ENCODE measurements at places on chromosomes 4 and X.

GRCh38 chr4:123516576-123516975 lies 120.0 kb downstream of the SPRY1 start:
- no peak for DNase-seq

DNA sequence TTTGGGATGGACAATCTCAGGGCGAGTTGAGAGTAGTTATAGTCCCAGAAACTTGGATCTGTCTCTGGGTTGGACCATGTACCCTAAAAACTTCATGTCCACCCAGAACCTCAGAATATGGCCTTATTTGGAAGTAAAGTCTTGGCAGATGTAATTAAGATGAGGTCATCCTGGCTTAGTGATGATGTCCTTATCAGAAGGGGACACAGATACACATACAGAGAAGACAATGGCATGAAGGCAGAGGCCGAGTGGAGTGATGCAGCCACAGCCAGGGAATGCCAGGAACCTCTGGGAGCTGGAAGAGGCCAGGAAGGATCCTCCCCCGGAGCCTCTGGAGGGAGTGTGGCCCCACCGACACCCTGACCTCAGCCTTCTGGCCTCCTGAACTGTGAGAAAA lies 61.2 kb upstream of the STX18 start:
- no peak for DNase-seq

GRCh38 chr4:155907556-155907955 lies 4.1 kb downstream of the TDO2 start:
- no peak for DNase-seq

- DNase-seq, result no peak
These were observed 27.7 kb downstream of the FNIP2 start for GRCh38 chr4:158796370-158797140.

DNA sequence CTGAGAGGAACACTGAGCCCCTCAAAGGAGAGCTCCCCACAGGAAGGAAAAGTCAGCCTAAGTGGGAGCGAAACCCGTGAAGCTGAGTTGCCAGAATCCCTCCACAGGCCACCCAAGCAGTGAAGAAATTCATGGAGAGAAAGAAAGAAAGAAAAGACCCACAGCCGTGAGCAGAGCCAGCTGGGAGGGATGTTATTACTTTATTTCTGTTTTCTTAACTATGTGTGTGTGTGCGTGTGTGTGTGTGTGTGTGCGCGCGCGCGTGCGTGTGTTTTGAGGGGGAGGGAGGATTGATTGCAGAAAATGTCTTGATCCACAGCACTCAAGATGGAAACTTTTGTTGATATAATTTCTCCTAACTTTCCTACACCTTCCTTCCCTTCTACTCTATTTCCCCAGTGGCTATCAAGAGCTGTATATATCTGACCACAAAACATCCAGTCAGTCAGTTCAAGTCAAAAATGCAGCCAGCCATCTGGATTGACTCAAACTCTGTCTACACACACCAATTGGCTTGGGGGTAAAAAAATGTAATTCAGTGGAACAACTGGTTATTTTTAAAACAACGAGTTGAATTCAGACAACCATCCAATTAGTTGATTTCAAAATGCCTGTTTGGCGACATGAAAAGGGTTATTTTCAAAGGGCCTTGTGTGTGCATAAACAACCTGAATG lies 13.8 kb upstream of the GPC3 start:
- DNase-seq, result no peak

DNA sequence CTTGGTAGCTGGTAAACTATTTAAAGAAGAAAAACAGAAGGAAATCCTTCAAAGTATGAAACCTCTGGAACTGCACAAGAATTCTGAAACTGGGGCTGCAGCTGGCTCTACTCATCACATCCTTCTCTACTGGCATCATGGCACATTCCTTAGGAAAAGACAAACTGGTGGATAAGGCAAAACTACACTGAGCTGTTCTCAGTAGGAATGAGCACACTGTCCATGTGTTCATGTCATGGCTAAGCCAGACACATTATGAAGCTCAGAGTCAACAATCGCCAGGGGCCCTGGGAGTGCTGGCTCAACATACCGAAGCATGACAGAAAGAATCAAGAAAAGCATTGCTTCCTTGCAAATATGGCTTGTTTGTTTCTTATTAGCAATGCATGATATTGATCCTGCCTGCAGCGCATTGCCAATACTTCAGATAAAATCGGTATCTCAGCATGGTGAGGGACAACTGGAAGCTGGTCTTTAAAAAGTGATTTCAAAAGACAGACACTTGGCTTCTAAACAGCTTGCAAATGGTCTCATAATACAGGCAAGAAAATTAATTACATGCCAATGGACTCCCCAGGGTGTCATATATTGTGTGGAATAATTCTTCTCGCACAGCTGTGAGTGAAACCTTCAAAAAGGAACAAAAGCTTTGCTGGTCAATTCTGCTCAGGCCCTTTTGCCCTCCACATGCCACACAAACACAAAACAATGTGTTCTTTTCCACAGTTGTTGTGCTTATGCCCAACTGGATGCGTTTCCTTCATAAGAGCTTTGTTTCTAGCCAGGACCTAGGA lies 300.2 kb upstream of the VCX start:
- no peak for DNase-seq
